ENCODE measurements at places on chromosomes 13 and 19.

GRCh38 chr13:52447354-52447753 is 3.1 kb downstream of the VPS36 start:
- DNase-seq, result no peak

GRCh38 chr19:5326986-5327623 is 13.5 kb downstream of the PTPRS start:
- DNase-seq, result no peak

- DNase-seq, result no peak
These were observed 10.9 kb downstream of the ZNF549 start for GRCh38 chr19:57537953-57538547.

GRCh38 chr19:347946-348861 is 3.6 kb upstream of the MIER2 start:
- no peak for DNase-seq

All from CD4-positive, alpha-beta T cell treated with Interleukin-17A for 1 hour (primary cell).